ENCODE measurements at places on chromosomes 1 and 21.
A peak's percentile ranks its signal among the peaks of the same experiment; 100 is the strongest.

GRCh38 chr1:5966543-5967205 lies 25.6 kb downstream of the NPHP4 start:
- no peak for DNase-seq

- DNase-seq = no peak
Observed at GRCh38 chr1:223700942-223701637, 11.2 kb upstream of the CAPN2 start.

GRCh38 chr1:204513117-204513716 lies 3.0 kb upstream of the MDM4 start:
- DNase-seq = peak; percentile 69

DNA sequence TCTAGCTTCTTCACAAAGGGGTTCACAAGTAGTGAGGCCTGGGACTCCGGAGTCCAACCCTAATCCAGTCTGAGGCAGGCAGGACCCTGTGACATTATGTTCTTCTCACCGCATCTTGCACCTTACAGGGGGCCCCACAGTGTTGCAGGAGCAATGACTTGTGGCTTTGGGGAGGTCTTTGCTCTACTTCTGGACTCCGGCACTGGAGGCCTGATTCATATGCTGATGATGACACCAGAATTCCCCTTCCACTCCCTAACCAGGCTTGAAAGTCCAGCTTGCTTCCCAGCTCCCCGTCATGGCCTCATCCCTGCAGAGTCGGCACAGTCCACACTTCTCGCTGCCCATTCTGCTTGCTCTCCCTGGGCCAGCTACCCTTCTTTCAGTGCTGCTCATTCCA lies 96.3 kb upstream of the SLC44A3 start:
- DNase-seq = no peak

GRCh38 chr21:25103500-25104207 lies 503.6 kb downstream of the MRPL39 start:
- no peak for DNase-seq

DNA sequence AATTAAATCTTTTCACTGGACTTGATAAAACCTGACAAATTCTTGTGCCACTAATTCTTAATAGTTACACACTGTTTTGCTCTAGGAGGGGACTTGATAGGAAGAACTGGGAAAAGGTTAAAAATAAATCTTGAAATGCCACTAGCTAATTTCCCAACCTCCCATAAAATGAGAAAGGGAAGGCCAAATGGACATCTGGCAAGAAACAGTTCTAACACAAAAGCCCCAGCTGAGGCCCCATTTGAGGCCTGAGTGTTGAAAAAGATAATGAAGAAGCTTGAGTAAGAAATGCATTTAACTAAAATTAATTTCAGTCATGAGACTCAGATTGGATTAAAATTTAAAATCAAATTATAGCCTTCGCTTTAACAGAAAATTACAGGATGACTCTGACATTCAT lies 11.2 kb upstream of the RAP1GAP start:
- DNase-seq = no peak

DNA sequence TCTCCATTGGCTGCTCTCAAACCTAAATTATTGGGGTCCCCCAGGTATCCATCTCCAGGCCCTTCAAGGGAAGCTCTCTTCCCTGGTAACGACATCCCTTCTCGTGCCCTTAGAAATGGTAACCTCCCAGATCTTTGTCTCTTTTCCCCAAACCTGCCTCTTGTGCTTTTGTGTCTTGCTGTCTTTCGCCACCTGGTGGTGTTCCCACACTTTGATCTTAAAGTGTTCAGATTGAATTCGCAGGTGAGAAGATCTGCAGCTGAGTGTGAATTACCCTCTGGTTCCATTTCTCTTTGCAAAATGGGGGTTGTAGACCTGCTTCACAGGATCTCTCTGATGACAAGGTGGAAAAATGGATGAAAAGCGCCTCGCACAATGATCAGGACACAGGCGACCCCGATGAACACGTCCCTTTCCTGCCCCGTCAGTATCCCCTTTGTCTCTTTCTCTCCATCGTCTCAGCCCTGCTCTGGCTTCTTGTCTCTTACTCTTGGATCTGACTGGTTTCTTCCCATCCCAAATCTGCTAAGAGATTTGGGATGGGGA lies 53.1 kb downstream of the DOP1B start:
- DNase-seq = peak; percentile 55

GRCh38 chr1:913491-914130 lies 10.1 kb upstream of the SAMD11 start:
- DNase-seq = no peak

DNA sequence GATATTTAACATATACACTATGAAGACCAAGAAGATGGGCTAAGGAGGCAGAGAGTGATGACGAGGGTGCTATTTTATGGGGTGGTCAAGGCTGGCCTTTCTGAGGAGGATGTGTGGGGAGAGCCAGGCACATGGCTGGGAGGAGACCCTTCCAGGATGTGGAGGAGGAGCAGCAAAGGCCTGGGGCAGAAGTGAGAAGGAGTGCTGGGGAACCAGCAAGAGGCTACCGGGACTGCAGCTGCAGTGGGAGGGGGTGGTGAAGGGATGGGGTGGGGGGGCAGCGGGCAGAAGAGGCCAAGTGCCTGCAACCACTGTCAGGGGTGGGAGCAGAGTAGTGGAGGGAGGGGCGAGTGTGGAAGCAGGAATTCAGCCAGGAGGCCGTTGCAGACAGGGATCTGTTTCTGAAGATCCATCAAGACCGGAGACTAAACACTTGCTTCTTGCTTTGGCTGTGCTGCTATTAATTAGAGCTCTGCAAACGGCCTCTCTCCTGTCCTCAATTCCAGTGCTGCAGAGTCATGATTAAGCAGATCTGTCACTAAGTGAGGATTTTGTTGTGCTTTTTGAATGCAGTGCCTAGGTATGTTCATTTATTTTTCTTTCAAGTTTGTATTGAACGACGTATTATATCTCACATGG lies 89.9 kb downstream of the IER5 start:
- DNase-seq = no peak

All from GM10248 (cell line).